AG09309 (cell line): ENCODE measurements at places on chromosomes 3 and 15.

DNA sequence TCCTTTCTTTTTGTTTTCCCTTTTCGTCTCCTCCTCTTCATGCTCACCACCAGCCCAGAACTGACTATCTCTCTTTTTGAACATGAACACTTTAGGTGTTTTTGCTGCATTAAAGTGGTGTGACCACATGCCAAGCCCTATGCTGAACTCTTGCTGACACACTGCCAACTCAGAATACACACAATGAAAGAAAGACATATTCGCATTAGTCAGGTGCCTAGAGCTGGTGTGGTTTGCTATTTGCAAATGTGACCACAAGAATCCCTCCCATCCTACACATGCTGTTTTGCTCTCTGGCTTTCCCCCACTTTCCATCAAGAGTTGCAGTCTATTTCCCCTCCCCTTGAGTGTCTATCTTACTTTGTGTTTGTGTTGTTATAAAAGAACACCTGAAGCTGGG, 967.8 kb upstream of the CFAP20DC start:
- DNase-seq: no peak

GRCh38 chr3:25751725-25752124, 31.5 kb downstream of the NGLY1 start:
- DNase-seq: no peak

DNA sequence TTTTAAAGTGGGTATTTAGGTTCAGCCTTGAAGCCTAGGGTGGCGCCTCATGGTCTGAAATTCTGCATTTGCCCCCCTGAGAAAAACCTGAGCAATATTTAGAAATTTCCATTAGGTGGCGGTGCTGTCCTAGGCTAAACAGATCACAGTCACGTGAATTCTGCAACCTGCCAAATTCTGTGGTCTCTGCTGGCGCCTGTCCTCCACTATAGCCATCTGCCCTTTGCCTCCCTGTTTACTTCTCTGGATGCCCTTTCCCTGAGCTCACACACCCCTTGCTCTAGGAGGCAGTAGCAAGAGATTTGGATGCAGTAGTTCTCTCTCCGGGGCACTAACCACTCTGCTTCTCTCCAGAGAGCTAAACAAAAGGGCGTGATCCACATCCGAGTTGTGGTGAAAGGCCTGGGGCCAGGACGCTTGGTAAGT, 9.1 kb downstream of the MRPS11 start:
- DNase-seq: no peak

DNA sequence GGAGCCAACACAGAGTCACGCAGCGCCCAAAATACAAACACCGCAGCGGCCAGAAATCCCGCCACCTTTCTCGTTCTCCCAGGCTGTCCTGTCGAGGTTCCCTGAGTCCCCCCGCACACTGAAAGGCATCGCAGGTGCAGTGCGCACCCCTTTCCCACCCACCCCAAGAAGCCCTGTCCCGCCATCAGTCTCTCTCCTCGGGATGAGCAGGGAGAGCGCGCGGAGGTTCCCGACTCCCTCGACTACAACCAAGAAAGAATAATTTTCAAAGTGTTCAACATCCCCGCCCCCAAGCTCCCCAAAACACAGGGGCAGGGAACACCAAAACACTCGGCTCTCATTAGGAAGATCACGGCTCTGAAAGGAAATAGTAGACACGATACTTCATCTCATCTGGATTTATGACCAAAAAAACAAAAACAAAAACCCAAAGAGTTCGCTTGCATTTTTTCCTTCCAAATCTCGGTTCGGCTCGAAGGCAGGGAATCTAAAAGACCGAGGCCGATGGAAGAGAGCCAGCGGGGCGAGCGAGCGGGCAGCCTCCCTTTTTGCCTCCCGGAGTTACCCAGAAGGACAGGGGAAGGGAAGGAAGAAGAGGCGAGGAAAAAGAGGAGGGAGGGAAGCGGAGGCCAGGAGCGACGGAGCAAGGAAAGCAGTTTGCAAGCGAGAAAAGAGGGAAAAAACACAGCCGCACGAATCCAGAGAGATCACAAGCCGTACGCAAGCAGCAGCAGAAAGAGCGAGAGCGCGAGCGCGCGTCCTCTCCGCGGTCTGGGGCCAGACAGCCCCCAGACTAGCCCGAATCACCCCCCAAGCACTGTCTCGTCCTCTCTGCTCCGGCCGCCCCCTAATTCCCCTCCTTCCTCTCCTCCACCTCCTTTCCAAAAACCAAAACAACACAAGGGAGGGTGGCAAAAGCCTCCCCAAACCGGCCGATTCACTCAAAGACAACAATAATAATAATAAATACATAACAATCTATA, 808 bp downstream of the BCL6 start:
- no peak for DNase-seq

DNA sequence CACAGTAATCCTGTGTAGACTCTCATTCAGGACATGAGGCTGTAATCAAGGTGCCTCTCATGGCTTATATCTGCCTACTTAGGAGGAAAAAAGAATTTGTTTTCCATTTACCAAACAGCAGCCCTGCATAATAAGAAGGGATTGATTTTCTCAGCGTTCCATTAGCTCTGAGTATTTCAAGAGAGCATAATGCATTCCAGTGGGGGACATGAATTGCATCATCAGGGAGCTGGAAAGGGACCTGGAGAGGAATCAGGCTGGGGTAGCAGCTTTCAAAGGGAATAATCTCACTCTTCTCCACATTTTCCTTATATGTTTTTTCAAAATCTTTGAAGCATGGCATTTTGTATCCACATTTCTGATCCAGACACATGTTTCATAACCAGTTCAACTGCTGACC, 150.6 kb upstream of the ANKRD28 start:
- no peak for DNase-seq

DNA sequence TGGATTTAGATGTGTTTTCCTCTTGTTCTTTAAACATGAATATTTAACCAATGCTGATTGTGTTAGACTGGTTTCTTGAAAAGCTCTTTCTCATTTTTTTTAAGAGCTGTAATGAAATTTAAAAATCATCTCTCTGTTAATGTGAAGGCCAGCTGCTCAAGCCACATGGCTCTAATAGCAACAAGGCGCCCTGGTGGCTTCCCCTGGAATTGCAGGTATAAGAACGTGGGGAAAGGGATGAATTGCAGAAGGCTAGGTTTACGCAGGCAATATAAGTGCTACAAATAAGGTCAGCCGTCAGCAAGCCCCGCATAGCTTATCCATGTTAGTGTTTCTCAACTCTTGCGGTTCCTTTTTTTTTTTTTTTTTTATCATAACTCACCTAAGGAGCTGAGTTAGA, 108.5 kb downstream of the SAMMSON start:
- DNase-seq: no peak

DNA sequence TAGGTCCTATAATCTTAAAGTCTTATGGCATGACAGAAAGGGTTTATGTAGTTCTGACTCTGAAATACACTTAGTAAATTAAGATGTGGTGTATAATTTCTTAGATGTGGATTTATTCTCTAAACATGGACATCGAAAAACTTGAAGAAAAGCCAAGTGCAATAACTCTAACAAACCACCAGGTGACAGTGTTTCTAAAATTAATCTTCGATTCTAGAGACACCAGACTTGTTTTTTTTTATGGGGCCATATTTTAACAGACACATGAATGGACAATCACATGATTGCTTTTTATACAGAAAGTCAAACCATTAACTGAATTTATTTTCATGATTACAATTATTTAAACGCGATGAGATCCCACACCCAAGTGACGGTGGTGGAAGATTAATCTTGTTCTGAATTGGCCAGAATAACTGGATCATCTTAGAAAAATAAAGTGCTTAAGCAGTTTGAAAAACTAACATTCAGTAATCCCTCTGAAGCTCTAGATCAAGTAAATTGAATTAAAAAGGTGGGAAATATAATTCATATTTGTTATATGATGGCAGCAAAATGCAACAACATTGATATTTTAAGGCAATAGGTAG, 305.1 kb downstream of the LSAMP start:
- DNase-seq: no peak

DNA sequence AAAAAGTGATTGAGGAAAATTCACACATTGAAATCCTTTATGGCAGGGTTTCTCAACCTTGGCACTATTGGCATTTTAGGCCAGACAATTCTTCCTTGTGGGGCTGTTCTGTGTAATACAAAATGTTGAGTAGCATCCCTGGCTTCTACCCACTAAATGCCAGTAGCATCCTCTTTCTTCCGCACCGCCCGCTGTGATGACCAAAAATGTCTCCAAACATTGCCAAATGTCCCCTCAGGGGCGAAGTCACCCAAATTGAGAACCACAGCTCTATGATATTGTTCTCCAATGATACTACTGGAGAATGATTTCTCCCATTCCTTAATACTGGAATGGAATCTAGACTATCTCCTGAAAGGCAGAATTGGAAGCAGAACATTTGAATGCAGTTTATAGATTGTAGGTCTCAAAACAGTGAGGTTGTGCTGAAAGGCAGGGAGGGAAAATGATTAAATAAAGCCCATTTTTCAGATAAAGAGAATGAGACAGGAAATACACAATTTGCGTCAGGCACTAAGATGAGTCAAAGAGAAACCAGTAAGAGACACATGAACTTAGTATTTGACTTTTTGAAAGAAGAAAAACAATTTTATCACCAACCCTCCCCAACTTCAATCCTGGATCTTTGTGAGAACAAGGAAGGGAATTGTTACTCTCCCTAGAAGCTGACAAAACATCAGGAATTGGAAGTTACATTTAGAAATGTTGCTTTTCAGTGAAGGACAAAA, 101.6 kb upstream of the TNIK start:
- no peak for DNase-seq

- no peak for DNase-seq
Observed at GRCh38 chr3:147129665-147130064, 276.7 kb downstream of the ZIC4 start.

DNA sequence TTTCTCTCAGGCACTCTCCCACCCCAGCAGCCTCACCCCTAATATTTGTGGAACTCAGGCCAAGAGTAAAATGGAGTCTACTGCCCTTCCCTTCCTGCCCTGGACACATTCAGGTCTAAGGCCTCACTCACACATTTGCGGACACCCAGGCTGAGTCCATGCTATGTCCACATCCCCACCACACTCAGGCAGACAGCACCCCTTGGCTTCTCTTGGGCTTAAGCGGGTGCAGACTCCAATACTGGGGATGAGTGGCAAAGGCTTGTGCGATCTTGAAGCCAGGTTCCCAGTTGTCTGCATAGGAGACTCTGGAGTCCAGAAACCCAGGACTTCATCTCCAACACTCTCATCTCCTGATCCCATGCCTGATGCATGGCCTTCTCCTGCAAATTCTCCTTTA, 17.5 kb upstream of the CFAP100 start:
- no peak for DNase-seq

DNA sequence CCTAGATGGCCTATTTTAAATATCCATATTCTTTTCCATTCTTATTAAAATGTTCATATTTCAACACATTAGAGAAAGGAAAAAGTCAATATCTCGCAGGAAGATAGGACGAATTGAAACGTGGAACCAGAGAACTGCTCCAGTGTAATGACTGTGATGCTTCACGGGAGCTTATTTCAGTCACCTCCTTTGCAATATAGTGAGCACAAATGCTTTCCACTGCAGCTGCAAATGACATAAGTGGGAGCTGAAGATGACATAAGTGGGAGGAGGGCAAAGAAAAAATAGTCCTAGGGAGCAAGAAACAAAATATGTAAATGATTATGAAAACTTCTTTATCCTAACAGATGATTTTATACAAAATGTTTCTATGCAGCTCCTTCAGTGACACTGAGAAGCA, 324.1 kb downstream of the ZNF385D start:
- no peak for DNase-seq

DNA sequence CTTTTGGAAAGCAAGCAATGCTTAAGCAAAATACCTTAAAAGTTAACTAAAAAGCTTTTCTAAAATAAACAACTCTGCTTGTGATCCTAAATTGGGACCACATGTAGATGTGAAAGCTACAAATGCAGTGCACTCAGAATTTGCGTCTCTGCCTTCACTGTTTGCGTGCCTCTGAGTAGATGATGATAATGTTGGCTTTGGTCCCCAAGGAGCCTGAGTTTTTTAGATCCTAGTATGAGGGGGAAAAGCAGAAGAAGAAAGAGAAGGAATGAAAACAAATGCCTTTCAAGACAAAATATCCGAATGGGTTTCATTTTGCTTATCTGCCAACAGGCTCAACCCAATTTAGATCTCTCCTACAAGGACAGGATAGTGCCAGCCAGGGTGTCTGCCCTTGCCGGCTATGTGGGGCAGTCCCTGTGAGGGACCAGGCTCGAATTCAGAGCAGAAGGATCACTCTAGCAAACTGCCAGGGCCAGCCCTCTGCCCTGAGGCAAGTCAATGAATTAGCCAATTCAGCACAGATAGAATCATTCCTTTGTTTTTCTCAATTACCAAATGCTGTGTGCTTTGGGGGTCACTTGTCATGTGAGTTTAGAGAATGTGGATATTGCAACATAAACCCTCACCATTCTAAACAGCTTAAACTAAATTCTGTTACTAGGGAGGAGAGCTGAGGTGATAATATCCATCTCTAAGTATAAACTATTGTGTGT, 28.5 kb downstream of the SCG5 start:
- peak; percentile 85 for DNase-seq

DNA sequence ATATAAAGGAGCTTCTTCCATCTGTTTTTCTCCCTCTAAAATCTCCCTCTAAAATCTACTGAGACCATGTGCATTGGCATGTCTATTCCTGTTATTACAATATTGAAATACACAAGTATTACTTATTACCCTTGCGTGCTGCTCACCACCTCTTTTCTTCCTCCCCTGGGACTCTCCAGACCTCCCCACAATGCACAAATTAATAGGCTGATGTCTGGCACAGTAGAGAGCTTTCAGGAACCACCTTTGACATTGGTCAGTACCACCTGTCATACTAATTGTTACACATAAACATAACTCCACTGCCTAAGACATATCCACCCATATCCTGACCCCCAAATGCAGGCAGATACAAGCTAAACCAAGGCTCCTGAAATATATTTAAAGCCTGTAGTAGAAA, 722.6 kb downstream of the FHIT start:
- DNase-seq: no peak

- DNase-seq: no peak
Observed at GRCh38 chr15:63481105-63481810, 23.1 kb upstream of the USP3 start.

GRCh38 chr3:121228971-121229370, 316.8 kb downstream of the POLQ start:
- no peak for DNase-seq

- no peak for DNase-seq
Observed at GRCh38 chr3:122409446-122409845, 6.4 kb downstream of the WDR5B start.

DNA sequence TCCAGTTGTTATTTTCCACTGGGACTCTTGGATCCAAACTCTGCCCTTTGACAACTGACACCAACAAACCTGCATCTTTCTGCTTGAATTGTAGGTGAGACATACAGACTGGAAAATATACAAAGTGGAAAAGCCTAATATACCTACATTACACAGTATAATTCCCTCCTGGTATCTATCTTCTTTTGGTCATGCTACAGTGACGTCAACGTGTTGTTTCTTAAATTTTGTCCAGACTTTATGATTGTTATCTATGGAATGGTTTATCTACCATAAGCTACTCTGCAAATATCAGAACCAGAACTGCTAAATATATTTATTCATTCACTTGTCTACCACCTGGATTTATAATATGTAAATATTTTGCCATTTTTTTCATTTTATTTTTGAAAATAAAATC, 264.3 kb upstream of the ZPLD1 start:
- no peak for DNase-seq

- peak; percentile 33 for DNase-seq
Observed at GRCh38 chr15:38176155-38176554, 76.5 kb upstream of the SPRED1 start.

GRCh38 chr3:13098192-13098988, 25.2 kb upstream of the IQSEC1 start:
- no peak for DNase-seq

- DNase-seq: no peak
Observed at GRCh38 chr3:168249205-168249549, 153.5 kb upstream of the GOLIM4 start.

- peak; percentile 88 for DNase-seq
Observed at GRCh38 chr3:183287301-183287971, 34.4 kb downstream of the B3GNT5 start.
